CD8-positive, alpha-beta T cell (primary cell): ENCODE measurements at places on chromosomes 7 and 10. TPM values are rescaled to one million over a fixed set of nuclear protein-coding genes. Genes with fewer than 3 reads are reported as not detected.

CNPY1 gene
- total RNA-seq, result not detected

RSPH10B2 gene
- 0.33 TPM for total RNA-seq

MBL2 gene
- not detected for total RNA-seq

AKR1D1 gene
- not detected for total RNA-seq

TMEM196 gene
- not detected for total RNA-seq

ADCY1 gene
- total RNA-seq, result not detected

DPYSL4 gene
- 1.0 TPM for total RNA-seq

OGDHL gene
- not detected for total RNA-seq

PRKG1 gene
- total RNA-seq, result not detected

PDE1C gene
- total RNA-seq, result not detected
